ENCODE measurements at places on chromosomes 6 and 20. TPM values are rescaled to one million over a fixed set of nuclear protein-coding genes. Genes with fewer than 3 reads are reported as not detected.

TULP4 gene
- 23.8 TPM for total RNA-seq

DNA sequence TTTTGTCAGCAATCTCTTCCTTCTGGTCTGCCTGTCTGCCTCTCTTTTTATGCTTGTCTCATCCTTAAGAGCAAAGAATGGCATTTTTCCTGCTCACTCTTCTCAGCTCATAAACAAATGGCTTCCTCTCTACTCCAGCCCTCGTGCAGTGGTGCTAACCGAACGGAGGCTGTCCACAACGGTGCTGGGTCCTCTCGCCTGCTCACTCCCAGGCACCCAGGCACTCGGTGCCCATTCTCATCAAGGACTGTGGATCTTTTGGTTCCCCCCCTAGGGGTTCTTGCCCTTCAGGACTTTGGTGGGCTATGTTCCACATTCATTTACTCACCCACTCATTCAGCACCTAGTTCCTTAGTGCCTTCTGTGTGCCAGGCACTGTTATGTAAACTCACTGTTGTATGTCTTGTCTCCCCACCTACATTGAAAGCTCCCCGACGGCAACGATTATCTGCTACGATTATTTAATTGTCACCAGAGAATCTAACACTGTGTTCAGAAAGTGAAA lies 113.9 kb downstream of the FYN start:
- H3K4me1 ChIP-seq, result peaks cover 63% of the 10 kb centered on the region
- DNase-seq, result peak; percentile 49
- H3K27ac ChIP-seq, result peak overlapping the region; percentile 92
- H3K36me3 ChIP-seq, result no peaks in the 10 kb centered on the region

DNA sequence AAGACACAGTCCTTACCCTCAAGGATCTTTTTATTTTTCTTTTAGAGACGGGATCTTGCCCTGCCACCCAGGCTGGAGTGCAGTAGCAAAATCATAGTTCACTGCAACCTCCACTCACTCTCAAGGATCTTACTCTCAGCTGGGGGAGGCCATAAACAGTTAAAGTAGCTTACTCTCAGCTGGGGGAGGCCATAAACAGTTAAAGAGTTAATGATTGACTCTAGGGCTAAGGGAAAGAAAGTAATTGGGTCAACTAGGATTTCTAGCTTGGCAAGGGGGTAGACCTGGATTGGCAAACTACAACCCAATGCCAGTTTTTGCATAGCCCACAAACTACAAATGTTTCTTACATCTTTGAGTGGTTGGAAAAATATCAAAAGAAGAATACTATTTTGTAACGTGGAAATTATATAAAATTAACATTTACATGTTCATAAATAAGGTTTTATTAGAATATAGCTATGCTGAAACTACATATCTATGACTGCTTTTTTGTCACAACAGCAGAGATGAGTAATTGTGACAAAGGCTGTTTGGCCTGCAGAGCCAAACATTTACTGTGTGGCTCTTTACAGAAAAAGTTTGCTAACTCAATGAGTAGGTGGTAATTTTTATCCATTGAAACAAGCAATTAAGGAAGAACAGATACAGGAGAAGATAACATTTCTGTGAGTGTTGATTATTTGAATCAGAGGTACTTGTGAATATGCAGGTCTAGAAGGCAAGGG lies 46.4 kb downstream of the PTPRA start:
- H3K27me3 ChIP-seq, result no peaks in the 10 kb centered on the region
- 0 out of 2 replicates have a peak, but pooled peaks cover 3% of the 10 kb centered on the region for H3K36me3 ChIP-seq
- peak; percentile 25 for DNase-seq
- H3K27ac ChIP-seq, result no peak overlapping the region

DNA sequence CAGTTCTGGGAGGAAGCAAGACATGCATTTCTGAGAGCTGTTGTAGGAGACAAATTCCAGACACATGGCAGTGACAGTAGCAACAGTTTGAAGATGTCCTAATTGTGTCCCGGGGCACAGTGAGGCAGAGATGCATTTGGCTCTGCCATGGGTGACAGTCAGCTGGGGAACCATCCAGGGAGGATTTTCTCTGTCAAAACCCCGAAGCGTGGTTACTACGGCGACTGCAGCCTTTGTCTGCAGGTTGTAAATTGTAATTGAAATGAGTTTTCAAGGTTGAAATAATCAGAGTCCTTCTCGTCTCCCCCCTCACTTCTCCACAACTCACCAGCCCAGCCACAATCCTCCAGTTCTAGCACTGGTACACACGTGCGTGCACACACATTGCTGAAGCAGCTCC lies 100.1 kb downstream of the GRM4 start:
- H3K4me3 ChIP-seq, result no peak overlapping the region
- DNase-seq, result no peak
- H3K36me3 ChIP-seq, result no peaks in the 10 kb centered on the region
- H3K27ac ChIP-seq, result no peak overlapping the region

GRCh38 chr20:17873410-17874270 lies 95.0 kb downstream of the SNX5 start:
- peak; percentile 98 for DNase-seq
- peaks cover 18% of the 10 kb centered on the region for H3K4me1 ChIP-seq
- H3K27ac ChIP-seq, result peak overlapping the region; percentile 70
- H3K27me3 ChIP-seq, result no peaks in the 10 kb centered on the region
- H3K4me3 ChIP-seq, result peak overlapping the region; percentile 19

- no peaks in the 10 kb centered on the region for H3K36me3 ChIP-seq
- DNase-seq, result peak; percentile 90
- H3K27ac ChIP-seq, result peak overlapping the region; percentile 98
- H3K27me3 ChIP-seq, result no peaks in the 10 kb centered on the region
- 0 out of 2 replicates have a peak overlapping the region, but pooled peaks have one; percentile 20 for H3K4me3 ChIP-seq
- peaks cover 16% of the 10 kb centered on the region for H3K4me1 ChIP-seq
Observed at GRCh38 chr6:106546691-106547414, 82.4 kb downstream of the RTN4IP1 start.
